Stimulated activated CD4-positive, alpha-beta T cell treated with anti-CD3 and anti-CD28 coated beads, TNF-alpha, amount 100 ng/mL, for 1 hour (primary cell): ENCODE measurements at places on chromosomes 4 and X.

DNA sequence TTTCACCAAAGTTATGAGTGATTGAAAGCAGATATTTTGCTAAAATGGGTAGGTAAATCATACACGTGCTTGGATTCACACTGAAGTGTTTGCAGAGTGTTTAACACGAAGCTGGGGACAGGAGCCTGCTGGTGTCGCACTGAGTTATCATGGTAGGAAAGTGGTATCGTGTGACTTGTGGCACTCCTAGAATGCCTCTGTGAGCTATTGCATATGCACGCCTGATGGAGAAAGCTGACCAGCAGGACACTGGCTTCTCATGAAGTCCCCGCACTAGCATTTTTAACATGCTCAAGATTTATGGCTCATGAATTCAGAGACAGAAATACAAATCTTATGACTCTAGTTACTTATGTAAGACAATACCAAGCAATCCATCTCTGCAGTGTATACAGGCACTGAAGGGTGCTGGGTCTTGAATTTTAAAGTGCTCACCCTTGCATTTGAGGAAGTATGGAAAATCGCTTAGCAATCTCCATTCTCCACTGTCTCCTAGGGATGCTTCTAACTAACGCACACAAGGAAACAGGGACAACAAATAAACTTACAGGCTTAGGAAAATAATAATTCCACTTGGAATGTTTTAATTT lies 19.8 kb downstream of the VCX3B start:
- no peak for DNase-seq

DNA sequence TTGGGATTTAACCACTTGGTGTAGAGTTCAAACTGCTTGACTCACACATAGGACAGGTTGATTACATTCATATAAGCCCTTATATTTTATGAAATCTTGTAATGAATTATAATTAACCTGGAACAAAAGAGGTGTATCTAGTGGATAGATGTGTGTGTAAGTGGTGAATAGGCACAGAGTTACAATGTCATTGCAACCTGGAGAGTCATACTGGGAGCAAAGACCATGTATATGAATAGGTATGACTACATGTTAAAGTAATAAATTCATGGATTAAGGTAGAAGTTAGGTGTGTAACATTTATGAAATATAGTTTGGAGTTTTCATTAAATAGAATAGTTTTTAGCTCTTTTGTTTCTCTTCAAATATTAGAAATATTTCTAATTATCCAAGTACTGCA lies 26.1 kb downstream of the RAP1GDS1 start:
- no peak for DNase-seq

DNA sequence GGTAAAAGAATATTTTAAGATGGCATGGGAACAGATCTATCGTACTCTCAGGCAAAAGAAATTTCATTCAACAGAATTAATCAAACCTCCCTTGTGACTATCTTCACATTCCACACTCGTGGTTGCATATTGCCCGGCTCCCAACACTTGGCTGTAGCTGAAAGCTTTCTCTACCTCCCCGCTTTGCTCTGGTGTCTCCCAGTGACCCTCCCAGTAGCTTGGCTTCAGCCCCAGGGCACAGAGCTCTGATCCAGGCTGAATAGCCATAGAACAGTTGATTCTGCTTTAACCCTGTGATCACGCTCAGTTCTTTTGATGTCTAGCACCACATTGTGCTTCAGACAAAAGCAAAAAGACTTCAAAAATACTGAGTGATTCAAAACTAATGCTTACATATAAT lies 24.6 kb downstream of the SLC7A11 start:
- no peak for DNase-seq

- DNase-seq: no peak
Measured at GRCh38 chrX:8273451-8273895, 102.4 kb upstream of the VCX2 start.

- no peak for DNase-seq
Measured at GRCh38 chrX:38754102-38754790, 47.0 kb upstream of the MID1IP1 start.

DNA sequence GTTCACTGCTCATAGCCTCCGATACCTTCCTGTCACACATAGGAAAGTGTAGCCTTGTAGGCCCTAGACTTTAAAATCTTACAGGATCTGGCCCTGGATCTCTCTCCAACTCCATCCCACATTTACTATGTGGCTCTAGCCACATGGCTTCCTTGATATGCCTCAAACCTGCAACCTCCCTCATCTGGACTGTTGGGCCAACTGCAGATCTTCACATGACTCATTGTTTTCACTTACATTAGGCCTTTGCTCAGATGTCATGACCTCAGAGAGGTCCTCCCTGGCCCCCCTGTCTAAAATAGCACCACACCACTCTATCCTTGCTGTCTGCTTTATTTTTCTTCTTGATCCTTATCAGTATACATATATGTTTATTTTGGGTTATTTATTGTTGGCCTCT lies 8.1 kb upstream of the NR0B1 start:
- DNase-seq: no peak

- no peak for DNase-seq
Measured at GRCh38 chr4:69748173-69748572, 12.2 kb downstream of the SULT1B1 start.

DNA sequence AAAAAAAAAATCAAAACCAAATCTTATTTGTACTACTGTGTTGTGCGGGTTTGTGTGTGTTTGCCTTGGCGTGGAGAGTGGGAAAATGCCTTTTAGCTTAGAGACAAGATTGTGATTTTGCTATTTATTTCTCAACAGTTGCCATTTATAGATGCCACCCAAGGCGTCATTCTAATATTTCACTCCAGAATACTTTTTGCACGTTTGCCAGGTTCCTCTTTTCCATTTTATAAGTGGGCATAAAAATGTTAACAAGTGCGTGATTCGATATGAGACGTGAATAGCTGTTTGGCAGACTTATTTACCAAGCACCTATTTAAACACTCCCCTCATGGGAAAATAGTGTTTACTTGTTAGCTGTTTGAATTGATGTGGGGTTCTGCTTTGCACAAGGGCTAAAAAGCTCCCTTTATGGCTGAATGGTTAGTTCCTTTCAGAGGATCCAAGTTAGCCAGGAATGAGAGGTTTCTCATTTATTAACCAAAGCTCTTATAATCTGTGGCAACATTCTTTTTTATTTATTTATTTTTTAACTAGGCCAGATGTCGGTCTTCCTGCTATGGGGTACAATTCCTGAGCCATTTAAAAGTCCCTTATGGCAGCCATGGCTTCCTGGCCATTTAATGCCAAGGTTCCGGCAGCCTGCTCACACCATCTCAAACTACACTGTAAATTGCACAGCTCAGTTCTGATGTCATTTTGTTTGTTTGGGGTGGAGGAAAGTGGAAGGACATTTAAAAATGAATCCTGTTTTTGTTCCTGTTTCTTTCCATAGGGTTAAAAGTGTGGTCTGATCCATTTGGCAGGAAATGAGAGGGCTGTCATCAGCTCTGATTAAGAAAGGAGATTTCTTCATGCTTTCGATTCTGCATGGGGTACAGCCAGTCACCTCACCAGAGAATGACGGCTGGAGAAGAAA lies 14.6 kb downstream of the SMIM20 start:
- DNase-seq: no peak
